ENCODE measurements at places on chromosomes 4 and X. TPM values are rescaled to one million over a fixed set of nuclear protein-coding genes. Genes with fewer than 3 reads are reported as not detected.

DNA sequence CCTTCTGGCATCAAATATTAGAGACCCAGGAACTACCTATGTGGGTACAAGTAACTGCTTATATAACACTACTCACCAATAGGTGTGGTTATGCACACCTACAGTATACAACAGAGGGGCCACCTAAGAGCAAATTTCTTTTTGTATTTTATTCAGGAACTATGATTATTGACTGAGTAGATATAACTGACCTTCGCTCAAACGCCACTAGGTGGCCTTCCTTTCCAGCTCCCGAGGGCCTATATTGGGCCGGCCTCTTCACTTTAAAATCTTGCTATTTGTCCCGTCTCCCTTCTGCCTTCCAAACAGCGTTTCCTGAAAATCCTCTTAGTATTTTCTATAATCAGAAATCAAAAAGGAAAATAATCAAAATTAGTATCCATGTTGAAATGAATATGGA is 19.9 kb upstream of the PABPC5 start:
- no peaks in the 10 kb centered on the region for H3K27me3 ChIP-seq
- no peak overlapping the region for H3K4me3 ChIP-seq
- no peak overlapping the region for H3K27ac ChIP-seq
- no peaks in the 10 kb centered on the region for H3K36me3 ChIP-seq
- DNase-seq = no peak

GRCh38 chrX:17822351-17822750 is 38.7 kb downstream of the RAI2 start:
- no peaks in the 10 kb centered on the region for H3K4me1 ChIP-seq
- no peak for DNase-seq
- H3K27me3 ChIP-seq = no peaks in the 10 kb centered on the region
- H3K36me3 ChIP-seq = no peaks in the 10 kb centered on the region

The CCKAR gene
- not detected for total RNA-seq

The SMIM20 gene
- total RNA-seq = 23.0 TPM

The ADH1C gene
- total RNA-seq = 3.3 TPM

- no peak overlapping the region for H3K27ac ChIP-seq
- no peak for DNase-seq
- no peaks in the 10 kb centered on the region for H3K36me3 ChIP-seq
- no peak overlapping the region for H3K4me3 ChIP-seq
These were observed 132.3 kb upstream of the UGT8 start for GRCh38 chr4:114466299-114466698.

- H3K4me1 ChIP-seq = no peaks in the 10 kb centered on the region
- no peak overlapping the region for H3K4me3 ChIP-seq
- no peaks in the 10 kb centered on the region for H3K27me3 ChIP-seq
These were observed 45.0 kb downstream of the CRLF2 start for GRCh38 chrX:1167466-1167865.

The PNMA6F gene
- total RNA-seq = not detected

- no peaks in the 10 kb centered on the region for H3K4me1 ChIP-seq
- no peaks in the 10 kb centered on the region for H3K36me3 ChIP-seq
- no peak overlapping the region for H3K4me3 ChIP-seq
- DNase-seq = no peak
- no peak overlapping the region for H3K27ac ChIP-seq
These were observed 16.9 kb downstream of the CPLX1 start for GRCh38 chr4:808860-809570.

DNA sequence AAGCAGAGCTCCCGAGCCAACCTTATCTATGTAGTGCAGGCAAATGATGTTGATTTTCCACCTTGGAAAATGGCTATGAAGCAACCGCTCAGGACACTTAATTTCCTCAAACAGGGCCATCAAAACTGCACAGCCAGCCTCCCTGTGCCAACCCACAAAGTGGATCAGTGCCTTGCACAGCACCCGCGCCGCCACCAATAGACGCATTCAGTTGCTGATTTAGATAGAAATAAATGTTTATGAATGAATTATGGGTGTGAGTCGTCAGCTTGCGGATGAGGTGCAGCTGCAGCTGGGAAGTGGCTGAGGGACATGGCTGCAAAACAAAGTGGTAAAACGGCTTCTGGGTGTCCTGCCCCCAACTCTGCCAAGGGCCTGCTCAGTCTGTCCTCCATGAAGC is 47.0 kb downstream of the SOD3 start:
- H3K4me3 ChIP-seq = no peak overlapping the region
- no peaks in the 10 kb centered on the region for H3K27me3 ChIP-seq
- no peak for DNase-seq
